Midbrain (tissue), 1 donor: ENCODE measurements at places on chromosomes 11 and 22.

DNA sequence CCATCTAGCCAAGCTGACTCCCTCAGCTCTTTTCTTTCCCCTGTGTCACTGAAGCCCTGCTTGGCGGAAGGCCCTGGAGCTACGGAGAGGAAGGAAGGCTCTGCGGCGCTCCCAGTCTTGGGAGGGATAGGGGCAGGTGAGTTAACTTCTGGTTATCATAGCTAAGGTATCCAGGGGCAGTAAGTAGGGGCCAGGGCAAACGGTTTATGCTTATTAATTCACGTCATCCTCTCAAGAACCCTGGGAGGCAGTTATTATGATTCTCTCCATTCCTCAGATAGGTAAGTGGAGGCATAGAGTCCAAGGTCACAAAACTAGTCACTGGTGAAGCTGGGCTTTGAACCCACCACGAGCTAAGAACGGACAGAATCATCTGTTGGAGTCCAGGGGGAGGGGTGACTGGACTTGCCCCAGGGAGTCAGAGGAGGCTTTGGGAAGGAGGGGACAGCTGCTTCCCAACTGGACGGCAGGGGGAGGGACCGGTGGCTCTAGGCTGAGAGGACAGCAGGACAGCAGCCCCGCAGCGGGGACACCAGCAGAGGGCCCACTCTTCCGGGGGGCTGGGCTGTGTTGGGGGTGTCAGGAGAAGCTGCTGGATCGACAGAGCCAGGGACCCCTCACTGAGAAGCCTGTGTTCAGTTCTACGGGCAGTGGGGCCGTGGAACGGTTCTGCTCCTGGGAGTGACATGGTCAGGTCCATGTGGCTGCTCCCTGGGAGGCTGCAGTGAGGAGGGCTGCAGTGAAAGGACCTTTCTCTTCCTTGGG is 3.5 kb downstream of the BAIAP2L2 start:
- DNase-seq = no peak

- no peak for DNase-seq
These were observed 358.2 kb downstream of the DDX10 start for GRCh38 chr11:109023036-109023435.

DNA sequence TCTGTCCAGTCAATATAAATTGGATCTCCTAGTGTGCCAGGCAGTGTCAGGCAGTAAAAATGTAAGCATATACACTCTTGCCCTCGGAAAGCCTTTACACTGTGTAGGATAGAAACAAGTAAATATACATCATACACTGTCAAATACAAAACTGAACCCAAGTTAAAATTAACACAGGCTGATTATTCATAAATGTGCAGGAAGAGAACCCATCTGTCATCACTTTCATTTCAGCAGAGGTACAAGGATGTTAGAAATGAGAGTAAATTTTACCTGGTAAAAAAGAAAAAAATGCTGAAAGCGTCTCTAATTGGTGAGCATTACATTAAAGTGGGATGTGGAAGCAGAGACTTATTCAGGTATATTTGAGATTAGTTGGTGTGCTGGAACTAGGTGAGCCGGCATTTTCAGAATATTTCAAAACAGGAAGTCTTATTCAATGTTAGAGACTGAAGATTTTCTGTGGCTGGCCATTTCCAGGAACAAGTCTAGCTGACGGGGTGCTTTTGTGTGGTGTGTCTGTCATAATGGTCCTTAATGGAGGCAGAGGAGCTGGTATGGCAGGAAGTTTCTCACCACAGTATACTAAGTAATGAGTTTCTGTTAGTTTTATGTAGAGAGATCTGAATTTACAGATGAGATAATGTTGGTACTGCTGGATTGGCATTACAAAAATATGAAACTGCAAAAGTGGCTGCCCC is 192.6 kb downstream of the CASP12 start:
- no peak for DNase-seq

GRCh38 chr11:61999141-61999975 is 31.9 kb upstream of the FTH1 start:
- no peak for DNase-seq

DNA sequence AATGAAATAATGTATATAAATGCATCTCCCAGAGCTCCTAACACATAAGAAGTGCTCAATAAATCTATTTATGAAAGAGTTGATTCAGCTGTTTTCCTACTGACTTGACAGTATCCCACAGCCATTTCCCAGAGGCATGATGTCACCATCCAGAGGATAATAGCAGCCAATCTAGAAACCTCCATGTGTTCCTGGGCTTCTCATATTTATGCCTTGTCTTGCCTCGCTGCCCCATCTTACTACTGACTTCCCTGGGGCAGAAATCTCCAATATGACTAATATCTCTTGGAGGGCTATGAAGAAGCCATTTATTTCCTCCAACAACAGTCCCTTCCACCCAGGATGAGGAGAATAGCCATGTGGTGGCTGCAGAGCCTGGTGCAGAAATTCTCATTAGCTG is 115.4 kb upstream of the NAV2 start:
- DNase-seq = no peak

GRCh38 chr11:47413908-47414684 is 5.7 kb downstream of the SLC39A13 start:
- no peak for DNase-seq

DNA sequence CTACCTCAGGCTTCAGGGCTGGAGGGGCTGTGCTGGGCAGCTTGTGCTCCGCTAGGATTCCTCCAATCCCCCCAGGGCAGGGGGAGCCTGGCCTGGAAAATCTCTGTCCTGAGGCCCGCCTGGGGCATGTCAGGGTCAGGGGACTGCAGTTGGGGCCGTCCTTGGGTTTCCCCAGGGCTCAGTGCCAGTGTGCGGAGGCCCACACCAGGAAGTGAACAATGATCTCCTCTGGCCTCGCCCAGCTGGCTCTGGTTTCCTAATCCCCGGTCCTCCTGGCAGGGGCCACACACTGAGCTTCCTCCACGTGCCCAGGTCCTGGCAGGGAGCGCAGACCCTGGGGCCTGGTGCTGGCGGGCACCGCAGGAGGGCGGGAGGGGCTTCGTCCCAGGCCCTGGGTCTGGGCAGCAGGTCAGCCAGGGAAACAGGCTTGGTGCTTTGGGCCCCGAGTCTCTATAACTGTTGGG is 1.4 kb upstream of the MUC2 start:
- DNase-seq = no peak

- no peak for DNase-seq
These were observed 51.6 kb upstream of the BARX2 start for GRCh38 chr11:129323896-129324502.

DNA sequence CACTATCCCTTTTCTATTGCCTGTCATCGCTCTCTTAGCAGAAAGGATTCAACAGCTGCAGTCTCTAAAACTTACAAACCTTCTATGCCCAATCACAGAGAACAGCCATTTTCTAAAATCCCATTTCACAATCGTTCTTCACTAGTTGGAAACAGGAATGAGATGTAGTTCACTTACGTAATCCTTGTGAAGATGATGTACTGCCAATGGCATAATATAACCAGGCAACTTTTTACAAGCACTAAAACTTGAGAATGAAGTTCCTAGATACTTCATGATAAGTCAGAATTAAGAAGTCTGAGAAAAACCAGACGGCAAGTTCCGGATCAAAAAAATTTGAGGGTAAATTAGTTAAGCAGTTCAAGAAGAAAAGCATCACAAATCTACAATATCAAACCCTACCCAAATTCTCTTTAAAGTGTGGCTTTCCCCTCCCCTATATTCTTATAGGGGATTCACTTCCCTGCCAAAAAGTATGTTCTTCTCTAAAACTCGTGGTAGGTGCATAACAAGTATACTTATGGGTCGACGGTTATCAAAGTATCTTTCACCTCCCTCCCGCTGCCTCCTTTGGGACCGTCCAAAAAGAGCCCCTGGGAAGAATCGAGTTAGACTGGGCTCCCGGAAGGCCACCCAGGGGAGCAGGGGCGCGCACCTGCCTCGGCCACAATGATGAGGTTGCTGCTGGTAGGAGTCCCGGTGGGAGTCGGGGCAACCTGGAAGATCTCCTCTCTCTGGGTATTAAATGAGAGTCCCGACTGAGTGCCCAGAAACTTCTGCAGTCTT is 666 bp downstream of the MSANTD4 start:
- DNase-seq = peak; percentile 22

GRCh38 chr11:33733980-33734379 is 2.2 kb downstream of the CD59 start:
- no peak for DNase-seq

DNA sequence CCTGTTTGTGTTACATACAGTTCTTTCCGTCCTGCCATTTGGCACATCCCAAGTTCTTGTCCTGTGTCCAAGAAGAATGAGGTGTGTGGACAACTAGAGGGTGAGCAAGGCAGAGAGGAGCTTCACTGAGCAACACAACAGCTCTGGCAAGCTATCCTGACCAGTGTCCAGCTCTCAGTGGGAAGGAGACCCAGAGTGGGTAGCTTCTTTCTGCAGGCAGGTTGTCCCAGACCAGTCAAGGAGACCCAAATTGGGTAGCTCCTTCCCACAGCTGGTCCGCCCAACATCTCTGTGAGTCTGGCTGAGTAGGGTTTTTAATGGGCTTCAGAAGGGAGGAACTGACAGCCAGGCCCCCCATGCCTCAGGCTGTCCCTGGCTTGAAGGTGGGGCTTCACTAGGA is 35.2 kb upstream of the EXPH5 start:
- DNase-seq = no peak

DNA sequence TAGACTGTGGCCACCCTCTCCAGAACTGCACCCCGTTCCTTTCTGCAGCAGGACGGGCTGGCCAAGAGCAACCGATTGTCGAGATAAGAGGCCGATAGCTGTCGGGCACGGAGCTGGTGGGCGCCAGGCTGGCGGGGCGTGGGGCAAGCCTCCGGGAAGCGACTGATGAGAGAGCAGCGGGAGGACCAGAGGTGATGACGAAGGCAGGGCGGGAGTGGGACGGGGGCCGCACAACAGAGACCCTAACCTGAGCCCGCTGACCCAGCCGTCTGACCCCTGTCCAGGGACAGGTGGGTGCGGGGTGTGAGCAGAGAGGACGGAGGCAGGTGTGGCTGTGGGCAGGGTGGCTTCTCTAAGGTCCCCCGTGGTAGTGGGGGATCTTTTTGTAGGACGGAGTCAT is 7.3 kb upstream of the BRSK2 start:
- DNase-seq = no peak

DNA sequence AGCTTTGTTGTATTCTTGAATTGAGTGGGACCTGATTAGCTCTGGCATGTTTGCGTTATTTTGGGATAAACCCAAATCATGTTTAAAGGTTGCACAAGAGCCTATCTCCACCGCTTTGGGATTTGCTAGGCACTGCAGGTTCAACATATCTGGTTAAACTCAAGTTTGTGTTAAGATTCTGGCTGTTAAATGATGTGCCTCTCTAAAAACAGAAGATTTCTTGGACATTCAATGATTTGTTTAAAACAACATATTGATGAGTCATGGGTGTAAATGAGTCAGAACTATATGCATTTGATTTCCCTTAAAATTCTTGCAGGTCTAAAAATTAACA is 67.4 kb downstream of the AMOTL1 start:
- DNase-seq = no peak

DNA sequence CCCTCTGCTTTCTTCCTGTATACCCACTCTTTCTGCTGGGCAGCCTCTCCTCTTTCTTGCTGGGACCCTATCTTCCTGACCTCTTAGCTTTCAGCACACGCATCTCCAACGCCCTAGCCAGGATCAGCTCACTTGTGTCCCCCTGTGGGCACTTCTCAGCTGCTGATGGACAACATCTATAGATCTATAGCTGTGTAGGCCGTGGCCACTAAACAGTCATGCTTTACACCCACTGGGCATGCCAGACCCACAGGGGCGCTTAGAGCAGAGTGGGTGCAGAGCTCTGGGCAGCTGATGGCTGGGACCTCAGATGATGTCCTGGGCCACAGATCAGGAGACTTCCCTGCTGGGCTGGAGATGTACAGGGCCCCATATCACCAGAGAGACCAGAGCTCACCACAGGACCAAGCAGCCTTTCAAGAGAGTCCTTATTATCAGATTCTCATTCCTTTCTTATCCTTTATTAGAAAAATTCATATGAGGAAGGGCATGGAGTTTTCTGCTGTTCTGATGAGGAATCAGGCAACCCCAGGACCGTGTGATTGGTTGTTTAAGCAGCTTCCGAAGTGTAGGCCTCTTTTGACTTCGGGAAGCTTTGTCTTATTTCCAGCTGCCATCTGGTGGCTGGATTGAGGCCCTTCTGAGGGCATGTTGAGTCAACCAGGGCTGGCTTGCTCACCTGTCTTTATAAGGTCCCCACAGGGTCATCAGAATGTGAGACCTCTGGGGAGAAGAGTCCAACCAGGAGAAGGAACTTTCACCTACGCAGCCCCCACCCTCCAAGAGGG is 60.5 kb downstream of the OSBP2 start:
- peak; percentile 77 for DNase-seq

- no peak for DNase-seq
These were observed 25.6 kb downstream of the PGA5 start for GRCh38 chr11:61266602-61267001.

DNA sequence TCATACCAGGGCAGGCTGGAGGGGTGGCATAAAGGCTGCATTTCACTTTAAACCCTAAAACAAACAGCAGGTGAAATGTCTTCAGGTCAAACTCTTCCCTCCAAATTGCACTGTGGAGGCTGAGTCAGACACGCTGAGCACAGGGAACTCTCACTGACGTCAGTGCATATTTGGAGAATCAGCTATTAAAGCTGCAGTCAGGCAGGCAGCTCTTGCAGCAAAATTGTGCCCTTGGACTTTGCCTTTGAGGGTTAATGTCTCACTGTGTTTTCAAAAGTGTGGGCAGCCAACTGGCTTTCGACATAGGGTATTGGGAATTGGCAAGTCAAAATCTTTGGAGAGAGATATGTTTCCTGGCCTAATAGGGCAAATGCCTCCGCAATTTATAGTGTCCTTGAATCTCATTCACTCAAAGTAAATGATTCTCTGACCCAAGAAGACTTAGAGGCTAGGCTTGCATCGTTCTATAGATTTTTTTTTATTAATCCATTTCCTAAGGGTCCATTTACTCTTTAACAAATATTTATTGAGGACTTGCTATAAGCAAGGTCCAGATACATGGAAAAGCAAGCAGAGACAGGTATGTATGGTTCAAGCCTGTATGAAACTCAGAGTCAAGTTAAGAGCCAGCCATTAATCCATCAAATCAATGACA is 27.7 kb upstream of the SMCO4 start:
- DNase-seq = no peak

GRCh38 chr11:57150454-57150917 is 31.3 kb upstream of the LRRC55 start:
- no peak for DNase-seq

DNA sequence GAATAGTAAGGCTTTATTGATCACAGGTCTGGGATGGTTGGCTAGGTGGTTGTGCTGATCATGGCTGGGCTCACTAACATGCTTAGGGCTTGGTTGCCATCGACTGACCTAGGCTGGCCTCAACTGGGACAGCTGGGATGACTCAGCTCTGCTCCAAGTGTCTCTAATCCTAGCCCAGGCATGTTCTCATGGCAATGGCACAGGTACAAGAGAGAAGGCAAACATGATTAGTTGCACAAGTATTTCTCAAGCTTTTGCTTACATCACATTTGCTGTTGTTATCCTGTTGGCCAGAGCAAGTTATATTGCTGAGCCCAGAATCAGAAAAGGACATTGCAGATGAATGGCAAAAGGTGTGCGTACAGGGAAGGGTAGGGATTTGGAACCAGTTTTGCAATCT is 68.5 kb upstream of the SLC35C1 start:
- no peak for DNase-seq
